Lower lobe of right lung (tissue), 2 donors: ENCODE measurements at places on chromosomes 3 and 15.

DNA sequence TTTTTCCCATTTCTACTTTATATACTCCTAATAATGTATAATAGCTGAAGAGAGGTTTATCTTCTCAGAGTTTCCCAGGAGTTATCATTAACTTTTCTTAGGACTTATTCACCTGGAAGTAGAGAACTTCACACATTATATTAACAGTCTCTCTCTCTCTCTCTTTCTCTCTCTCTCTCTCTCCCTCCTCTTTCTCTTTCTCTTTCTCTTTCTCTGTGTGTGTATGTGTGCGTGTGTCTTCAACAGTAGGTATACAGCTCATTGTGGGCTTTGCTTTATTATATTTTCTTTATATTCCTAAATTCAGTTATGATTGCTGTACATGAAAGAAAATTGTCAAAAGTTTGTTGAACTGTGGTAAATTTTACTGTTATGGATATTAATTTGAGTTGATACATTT lies 353.8 kb downstream of the ROBO1 start:
- no peak for DNase-seq

DNA sequence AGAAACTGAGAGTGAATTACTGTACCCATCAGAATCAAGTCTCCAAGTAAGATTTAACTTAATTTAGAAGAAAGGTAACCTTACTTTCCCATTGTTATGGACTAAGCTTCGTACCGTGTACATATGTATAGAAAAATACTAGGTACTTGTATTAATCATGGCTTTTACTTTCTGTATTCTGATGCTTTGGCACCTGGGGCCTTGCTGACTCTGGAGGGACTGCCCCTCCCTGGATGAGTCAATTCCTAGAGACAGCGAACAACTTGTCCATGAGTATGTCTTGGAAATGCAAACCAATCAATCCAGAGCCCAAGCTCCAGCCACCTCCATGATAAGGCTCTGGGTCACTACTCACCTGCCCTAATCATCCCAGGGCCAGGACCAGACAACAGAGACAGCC lies 50.0 kb upstream of the DGKG start:
- no peak for DNase-seq

DNA sequence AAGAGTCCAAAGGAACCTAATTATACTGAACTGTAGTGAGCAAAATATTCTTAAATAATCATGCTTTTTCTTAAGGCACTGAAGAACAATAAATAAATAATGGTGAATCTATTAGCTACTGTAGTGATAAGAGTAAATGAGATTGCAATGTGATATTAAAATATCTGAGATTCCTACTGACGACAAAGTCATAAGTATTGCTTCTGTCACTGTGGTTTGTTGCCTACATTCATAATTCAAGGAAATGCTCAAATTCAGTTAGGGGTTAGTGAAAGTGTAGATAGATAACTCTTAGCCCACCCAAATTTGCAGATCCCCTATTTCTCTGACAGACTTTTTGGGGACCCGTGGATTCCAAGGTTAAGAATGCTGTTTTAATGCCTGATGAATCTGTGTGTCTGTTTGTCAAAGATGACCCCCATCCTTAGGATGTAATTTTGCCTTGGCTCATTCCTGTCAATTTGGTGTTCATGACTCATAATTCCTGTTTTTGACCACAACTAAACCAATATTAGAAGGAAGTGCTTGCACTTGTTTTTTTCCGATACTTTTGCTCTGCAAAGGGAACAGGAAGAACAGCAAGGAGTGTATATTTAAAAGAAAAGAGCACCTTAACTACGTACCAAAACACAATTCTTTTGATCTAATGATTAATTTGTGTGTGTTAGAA lies 86.7 kb downstream of the MAGI1 start:
- no peak for DNase-seq

GRCh38 chr3:134367869-134368750 lies 6.1 kb downstream of the AMOTL2 start:
- no peak for DNase-seq

DNA sequence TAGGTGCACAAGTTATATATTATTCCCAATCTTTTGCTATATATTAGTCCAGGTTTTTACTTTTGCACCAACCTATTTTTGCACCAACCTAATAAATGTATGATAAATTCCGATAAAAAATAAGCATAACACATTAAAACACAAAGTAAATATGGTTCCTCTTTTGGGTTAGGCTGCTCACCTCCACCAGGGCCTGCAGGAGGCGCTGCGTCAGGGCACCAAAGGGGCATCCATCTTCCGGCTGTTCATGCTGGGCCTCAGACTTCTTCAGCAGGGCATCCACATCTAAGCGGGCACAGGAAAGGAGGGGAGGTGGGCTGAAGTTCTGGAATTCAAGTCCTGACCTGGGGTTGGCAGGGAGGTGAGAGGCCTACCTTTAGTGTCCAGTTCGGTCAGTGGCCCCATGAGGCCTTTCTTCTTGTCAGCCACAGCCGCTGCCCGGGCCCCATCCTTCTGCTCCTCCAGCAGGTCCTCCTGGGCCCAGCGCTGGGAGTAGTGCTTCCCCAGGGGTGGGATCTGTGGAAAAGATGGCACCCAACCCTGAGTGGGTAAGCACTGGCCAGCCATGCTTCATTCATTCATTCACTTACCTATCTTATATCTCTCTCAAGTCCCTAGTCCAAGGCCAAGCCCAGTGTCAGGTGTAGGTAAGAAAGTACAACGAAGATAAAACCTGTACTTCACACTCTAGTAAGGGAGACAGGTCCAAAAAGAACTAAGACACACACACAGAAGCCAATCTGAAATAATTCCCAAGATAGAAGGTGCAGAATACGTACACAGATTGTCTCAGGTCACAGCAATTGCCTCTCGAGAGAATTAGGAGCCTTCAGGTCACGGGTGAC lies 5.2 kb downstream of the TADA3 start:
- DNase-seq: no peak

DNA sequence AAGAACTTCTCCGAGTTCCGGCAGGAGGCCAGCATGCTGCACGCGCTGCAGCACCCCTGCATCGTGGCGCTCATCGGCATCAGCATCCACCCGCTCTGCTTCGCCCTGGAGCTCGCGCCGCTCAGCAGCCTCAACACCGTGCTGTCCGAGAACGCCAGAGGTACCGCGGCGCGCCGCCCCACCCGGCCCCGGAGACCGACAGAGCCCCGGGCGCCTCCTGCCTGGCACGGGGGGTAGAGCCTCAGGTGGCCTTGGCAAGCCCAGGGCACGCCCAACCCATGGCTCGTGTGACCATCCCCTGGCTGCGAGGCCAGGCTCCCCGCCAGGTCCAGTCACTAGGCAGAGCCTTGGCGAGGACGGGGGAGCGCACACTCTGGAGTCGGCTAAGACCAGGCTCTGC lies 134.1 kb downstream of the LRRK1 start:
- no peak for DNase-seq

GRCh38 chr3:187734841-187735240 lies 10.4 kb downstream of the BCL6 start:
- DNase-seq: no peak

- no peak for DNase-seq
These were observed 79.8 kb downstream of the SHQ1 start for GRCh38 chr3:72768481-72768880.

DNA sequence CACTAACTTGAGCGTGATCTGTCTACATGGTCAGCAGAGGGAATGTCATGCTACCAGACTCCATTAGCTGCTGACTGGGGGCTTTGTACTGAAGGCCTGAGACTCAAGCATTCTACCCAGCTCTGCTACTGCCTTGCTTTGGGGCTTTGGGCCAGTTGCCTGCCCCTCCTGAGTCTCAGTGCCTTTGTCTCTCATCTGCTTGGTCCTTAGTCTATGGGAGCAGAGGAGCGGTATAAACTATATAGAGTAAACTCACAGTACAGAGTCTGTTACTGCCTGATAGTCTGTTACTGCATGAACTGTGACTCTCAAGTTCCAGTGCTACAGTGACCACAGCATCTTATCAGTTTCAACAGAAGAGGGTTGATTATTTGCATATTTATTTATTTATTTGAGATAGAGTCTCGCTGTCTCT lies 38.5 kb upstream of the C15orf39 start:
- no peak for DNase-seq

- DNase-seq: no peak
These were observed 1.4 kb upstream of the TNFSF10 start for GRCh38 chr3:172524611-172525010.

DNA sequence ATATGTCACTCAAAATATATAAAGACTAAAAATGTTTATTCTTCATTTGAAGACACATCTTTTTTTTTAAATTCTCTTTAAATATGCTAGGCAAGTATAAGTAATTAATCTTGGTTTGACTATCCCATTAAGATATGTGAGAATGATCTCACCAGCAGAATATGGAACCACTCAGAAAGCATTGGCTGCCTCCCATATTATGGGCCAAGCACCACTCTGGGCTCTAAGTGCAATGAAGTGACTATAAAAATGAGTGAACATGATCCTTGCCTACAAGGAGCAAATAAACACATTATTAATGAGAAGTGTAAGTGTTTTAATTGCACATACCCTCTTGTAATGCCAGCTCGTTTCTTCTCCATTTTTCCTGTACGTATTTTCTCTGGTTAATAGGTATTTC lies 328.5 kb downstream of the NAALADL2 start:
- DNase-seq: no peak

DNA sequence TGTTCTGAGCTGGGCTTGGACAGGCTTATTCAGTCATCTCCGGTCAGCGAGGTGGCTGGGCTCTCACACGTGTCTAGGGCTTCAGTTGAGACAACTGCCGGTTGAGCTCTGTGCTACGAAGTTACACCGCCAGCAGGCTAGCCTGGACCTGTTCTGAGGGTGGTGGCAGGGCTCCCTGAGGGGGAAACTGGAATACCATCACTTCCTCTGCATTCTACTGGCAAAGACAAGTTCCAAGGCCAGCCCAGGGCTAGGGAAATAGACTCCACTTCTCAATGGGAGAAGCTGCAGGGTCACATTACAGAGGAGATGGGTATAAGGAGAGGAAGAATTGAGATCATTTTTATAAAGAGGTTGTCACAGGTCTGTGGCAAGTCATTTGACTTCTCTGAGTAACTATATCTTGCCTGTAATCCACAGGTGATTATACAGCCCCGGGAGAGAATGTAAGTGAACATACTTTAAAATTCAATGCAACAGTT lies 106.8 kb upstream of the IL12A start:
- peak; percentile 51 for DNase-seq

- DNase-seq: no peak
These were observed 104.7 kb downstream of the OSBPL10 start for GRCh38 chr3:31876331-31876730.

DNA sequence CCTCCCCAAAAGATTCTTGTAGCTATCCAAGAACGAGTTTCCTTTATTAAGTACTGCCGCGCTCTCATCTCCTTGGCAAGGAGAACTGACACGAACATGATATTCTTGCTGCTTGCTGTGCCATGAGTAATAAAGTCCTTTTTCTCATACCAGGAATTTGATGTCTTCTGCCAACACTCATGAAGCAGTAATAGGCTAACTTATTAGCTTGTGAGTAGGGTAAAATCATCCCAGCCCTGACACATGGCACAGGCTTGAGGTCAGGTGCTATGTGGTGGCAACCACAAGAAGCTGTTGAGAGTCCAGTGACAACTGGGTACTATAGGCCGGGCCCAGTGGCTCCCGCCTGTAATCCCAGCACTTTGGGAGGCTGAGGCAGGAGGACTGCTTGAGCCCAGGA lies 22.7 kb upstream of the UBXN7 start:
- DNase-seq: no peak

- DNase-seq: no peak
These were observed 63.8 kb upstream of the SEC13 start for GRCh38 chr3:10384541-10385360.
